ENCODE measurements at places on chromosomes 6 and 20.

DNA sequence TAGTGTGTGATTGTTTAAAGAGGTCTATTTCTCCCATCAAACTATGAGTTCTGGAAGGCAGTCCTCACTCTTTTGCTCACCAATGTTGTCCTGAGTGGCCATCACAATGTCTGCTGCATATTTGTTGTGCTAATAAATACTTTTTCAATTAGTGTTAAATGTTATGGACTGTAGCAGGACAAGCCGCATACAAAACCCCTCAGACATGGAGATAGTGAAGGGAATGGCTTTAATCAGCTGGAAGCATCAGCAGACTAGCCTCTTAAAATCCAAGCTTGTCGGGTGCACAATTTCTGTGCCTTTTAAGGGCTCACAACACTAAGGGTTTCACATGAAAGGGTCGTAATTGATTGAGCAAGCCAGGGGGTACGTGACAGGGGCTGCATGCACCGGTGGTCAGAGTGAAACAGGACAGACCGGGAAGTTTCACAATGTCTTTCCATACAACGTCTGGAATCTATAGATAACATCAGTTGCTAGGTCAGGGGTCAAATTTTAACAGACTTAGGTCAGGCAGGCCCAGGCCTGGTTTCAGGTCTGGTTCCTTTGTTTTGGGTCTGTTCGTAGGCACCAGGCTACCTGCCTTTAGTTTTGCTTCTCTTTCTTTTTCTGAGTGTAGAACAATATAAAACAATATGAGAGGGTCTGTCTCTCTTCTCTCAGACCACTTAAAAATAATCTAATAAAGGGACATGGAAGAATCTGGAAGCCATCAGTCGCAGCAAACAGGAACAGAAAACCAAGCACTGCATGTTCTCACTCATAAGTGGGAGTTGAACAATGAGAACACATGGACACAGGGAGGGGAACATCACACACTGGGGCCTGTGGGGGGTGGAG is 327.6 kb upstream of the HTR1E start:
- DNase-seq = no peak

- DNase-seq = no peak
Measured at GRCh38 chr20:39941245-39941644, 747.8 kb downstream of the MAFB start.

DNA sequence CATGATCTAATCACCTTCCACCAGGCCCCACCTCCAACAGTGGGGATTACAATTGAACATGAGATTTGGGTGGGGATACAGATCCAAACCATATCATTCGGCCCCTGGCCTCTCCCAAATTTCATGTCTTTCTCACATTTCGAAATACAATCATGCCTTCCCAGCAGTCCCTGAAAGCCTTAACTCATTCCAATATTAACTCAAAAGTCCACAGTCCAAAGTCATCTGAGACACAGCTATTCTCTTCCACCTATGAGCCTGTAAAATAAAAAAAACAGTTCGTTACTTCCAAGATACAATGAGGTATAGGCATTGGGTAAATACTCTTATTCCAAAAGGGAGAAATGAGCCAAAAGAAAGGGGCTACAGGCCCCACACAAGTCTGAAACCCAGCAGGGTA is 222.6 kb downstream of the SOD2 start:
- no peak for DNase-seq

- DNase-seq = no peak
Measured at GRCh38 chr6:170176898-170177771, 113.7 kb downstream of the DLL1 start.

DNA sequence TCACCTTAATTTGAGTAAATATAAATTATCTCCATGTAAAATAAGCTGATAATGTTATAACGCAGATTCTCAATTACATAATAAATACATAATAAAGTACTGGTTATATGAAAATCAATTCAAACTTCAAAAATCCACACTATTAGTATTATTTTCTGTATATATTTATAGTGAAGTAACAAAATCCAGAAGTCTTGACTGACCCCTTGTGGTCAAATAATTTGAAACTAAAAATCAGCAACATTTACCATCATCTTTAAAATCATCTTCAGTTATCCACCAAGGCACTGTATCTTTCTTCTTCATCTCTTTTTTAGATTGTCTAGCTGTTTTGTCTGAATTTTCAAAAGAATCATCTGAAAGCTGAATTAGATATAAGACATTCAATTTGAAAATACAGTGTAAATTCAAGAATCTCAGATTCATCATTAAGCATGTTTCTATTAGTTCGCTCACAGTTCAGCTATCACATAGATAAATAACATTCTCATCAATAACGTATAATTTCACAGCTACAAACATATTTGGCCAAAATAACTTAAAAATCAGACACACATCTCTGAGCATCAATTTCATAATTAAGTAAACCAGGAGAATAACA is 6.5 kb downstream of the CEP162 start:
- peak; percentile 56 for DNase-seq

DNA sequence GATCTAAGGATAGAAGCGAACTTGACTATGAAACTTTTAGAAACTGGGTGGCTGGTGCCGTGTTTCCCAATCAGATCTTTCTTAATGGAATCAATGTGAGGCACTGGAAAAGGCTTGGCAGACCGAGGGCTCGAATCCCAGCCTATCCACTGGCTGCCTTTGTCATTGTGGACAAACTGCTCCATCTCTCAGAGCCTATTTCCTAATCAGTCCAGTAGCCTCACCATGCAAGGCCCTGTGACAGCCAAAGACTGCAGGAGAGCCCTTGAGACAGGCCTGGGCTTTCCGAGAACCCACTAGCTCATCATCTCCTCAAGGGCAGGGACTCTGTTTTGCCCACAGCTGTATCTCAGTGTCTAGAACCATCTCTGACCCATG is 43.4 kb downstream of the SPDEF start:
- no peak for DNase-seq

- peak; percentile 69 for DNase-seq
Measured at GRCh38 chr6:6003621-6004366, 2.9 kb downstream of the NRN1 start.

DNA sequence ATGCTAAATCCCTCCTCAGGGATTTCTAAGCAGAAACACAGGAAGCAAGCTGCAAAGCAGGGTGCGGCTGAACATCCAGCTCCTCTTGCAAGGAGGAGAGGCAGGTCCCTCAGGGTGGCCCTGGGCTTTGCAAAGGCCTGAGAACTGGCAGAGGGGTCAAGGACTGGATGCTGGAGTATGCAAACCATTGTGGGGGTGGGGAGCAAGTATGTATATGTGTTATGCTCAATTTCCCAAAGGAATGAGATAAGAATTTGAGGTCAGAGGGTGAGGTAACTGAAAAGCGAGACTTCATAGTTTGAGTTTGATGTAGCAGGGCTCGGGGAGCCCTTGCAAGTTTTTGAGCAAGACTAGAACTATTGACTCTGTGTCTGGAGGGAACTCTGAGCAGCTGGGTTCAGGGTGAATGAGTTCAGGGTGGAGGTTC is 11.2 kb downstream of the SLC22A2 start:
- no peak for DNase-seq

GRCh38 chr6:74054190-74054589 is 358.2 kb downstream of the CD109 start:
- no peak for DNase-seq

DNA sequence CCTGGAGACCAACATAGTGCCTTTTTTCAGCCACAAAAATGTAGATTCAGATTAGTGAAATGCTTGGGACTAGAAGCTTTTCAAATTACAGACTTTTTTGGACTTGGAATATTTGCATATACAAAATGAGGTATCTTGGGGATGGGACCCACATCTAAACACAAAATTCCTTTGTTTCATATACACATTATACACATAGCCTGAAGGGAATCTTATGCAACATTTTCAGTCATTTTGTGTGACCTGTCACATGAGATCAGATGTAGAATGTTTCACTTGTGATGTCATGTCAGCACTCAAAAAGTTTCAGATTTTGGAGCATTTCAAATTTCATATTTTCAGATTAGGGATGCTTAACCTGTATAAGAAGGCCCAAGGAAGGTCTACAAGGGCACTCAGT is 44.5 kb upstream of the ALDH8A1 start:
- no peak for DNase-seq

DNA sequence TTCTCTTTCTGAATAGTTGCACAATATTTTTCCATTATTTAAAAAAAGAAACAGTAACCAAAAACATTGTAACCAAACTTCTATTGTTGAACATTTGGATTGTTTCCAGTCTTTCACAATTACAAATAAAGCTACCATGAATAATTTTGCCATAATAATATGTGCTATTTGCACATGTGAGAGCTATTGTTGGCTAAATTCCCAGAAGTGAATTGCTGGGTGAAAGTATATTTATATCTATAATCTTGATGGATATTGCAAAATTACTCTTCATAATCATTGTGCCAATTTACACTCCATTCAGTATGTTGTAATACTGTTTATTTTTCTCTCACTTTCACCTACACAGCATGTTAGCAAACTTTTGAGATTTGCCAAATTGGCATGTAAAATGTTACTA is 36.6 kb upstream of the SLC22A16 start:
- peak; percentile 97 for DNase-seq

DNA sequence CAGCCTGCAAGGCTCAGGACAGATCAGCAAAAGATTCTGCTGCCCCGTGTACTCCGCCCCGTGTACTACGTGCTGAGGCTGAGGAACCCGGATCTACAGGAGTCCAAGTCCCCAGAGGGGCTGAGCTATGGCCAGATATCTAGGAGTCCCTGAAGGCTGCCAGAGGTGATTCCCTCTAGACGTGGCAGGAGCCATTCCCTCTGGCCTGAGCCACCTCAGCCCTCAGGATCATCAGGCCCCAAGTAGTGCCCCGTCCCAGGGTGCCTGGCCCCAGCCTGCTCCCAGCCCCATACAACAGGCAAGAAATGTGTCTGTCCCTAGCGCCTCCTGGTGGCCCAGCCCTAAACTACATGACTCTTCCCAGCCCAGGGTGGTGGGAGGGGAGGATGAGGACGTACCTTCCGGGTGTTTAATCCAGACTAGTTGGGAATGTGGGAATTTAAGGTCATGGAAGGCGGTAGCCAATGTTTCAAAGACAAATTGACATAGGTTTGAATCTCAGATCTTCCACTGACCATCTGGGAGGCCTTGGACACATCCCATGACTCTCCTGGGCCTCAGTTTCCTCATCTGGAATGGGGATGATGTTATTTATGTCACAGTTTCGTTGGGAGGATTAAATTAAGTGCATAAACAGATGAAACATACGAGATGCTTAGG is 49.4 kb upstream of the PTPN1 start:
- DNase-seq = peak; percentile 76

DNA sequence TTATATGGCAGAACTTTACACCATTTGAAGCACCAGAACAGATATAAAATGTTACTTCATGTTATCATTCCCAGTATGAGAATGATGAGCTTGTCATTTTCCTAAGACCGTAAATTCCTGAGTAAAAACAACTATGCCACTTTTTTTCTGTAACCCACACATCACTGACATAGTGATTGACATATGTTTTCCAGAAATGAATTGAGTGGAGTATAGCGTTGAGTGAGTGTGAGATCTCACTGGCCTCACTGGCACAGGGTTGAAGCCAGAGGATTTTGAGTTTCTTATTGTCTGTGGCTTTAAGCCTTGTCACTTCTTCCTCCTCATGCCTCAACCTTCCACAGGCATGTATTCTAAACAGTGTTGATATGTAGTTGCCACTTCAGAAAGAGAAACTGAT is 62.3 kb downstream of the PDE7B start:
- DNase-seq = no peak
